Body of pancreas (tissue), 4 donors: ENCODE measurements at places on chromosomes 13 and 19. TPM values are rescaled to one million over a fixed set of nuclear protein-coding genes. Genes with fewer than 3 reads are reported as not detected.

SHC2 gene
- 137 TPM for total RNA-seq

SHISA2 gene
- total RNA-seq: not detected

DNA sequence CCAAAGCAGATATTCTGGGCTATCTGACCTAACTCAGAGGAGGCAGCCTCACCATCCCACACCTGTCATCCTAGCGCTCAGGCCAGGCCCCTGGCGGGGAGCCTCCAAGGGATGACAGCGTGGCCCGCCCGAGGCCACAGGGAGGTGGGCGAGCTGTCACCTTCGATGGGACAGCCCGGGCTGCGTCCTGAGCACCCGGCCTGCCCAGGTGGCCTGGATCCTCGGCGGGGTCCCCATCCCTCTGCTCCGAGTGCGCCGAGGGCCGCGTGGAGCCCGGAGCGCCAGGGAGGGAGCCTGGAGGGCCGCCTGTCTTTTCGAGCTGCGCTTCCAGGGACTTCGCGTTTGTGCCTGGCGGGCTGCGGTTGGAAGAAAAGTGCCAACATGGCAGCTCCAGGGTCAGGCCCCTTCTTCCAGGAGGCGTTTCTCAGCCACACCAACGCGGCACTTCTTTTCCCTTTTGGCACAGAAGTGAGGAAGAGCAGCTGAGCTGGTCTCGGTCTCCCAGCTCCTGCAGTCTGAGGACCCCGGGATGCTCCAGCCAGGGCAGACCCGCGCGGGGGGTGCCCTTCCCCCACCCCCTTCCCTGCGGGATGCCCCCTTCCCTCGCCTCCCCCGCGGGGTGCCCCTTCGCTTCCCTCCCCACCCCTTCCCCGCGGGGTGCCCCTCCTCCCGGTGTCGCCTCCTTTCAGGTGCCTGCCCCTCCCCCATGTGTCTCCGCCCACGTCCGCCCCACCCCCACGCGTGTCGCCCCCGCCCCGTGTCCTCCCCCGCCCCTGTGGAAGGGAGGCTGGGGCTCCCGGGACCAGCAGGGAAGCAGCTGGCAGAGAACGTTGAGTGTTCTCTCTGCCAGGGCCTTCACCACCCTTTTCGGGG is 42.3 kb downstream of the GJA3 start:
- H3K27ac ChIP-seq: peak overlapping the region; percentile 94
- H3K4me1 ChIP-seq: peaks cover 21% of the 10 kb centered on the region
- H3K36me3 ChIP-seq: no peaks in the 10 kb centered on the region
- peak overlapping the region; percentile 79 for H3K4me3 ChIP-seq
- DNase-seq: peak; percentile 78
- H3K27me3 ChIP-seq: no peaks in the 10 kb centered on the region

DNA sequence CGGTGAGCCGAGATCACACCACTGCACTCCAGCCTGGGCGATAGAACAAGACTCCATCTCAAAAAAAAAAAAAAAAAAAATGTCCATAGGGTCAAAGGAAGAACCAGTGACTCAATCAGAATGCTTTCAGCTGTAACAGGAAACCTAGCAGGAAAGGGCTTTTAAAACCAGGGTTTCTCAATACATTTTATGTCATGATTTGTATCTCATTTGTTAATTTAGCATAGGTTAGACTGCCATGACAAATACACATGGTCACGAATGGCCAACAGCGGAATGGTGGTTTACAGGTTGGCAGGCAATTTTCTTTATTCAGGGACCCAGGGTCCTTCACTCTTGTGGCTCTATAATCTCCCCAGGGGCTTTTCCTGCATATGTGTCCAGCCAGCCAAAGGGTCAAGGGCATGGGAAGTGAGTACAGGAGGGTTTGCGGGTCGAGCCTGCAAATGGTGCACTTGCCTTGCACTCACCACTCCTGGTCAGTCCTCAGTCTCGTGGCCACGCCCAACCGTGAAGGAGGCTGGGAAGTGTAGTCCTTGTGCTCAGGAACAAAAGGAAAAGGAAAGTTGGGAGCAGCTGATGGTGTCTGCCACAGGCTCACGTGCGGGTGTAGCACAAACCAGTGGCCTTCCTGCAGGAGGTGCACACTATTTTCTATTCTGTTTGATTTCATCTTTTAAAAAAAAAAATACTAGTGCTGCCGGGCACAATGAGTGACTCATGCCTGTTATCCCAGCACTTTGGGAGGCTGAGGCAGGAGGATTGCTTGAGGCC is 14.8 kb downstream of the DHX34 start:
- H3K27ac ChIP-seq: no peak overlapping the region
- no peaks in the 10 kb centered on the region for H3K4me1 ChIP-seq
- H3K27me3 ChIP-seq: no peaks in the 10 kb centered on the region

GRCh38 chr13:96858133-96858826 is 136.0 kb downstream of the OXGR1 start:
- H3K27me3 ChIP-seq: no peaks in the 10 kb centered on the region
- DNase-seq: no peak
- H3K4me3 ChIP-seq: no peak overlapping the region
- H3K4me1 ChIP-seq: no peaks in the 10 kb centered on the region

GRCh38 chr19:48413879-48414587 is 20.6 kb downstream of the GRIN2D start:
- no peak overlapping the region for H3K4me3 ChIP-seq
- no peak overlapping the region for H3K27ac ChIP-seq
- no peaks in the 10 kb centered on the region for H3K27me3 ChIP-seq
- no peaks in the 10 kb centered on the region for H3K36me3 ChIP-seq
- peaks cover 10% of the 10 kb centered on the region for H3K4me1 ChIP-seq

DNA sequence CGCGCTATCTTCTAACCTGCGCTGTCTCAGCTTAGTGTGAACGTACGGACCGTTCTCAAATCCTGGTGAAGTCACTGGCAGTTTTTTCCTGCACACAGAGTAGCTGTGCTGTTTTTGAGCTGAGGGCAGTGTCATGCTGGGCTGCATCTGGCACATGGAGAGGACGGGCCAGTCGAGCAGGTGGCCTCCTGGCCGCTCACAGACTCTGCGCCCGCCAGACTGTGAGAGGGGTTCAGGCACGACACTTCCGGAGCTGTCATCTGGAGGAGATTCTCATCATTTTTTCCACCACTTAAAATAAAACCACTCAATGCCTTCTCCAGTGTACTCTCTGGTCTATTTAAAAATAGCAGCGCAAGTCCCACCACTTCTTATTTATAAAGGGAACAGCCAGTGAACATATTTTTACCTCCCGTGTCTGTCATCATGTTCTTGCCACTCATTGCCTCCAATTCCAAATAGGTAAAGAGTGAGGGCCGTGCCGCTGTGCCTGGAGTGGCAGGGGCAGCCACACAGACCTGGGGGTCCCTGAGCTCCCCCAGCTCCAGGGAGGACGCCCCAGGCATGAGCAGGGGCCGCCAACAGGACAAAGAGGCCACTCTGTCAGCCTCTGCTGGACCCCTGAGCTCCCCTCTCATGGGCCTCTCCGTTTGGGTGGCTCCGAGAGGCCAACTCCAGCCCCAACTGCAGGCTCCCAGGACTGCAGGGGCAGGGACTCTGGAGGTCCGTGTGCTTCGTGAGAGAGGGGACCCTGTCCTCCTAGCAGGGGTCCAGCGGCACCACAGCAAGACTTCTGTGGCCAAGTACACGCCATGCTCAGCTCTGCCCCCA is 36.9 kb upstream of the GRTP1 start:
- no peaks in the 10 kb centered on the region for H3K27me3 ChIP-seq
- no peak for DNase-seq
- no peaks in the 10 kb centered on the region for H3K4me1 ChIP-seq
- no peak overlapping the region for H3K4me3 ChIP-seq
